Spleen (tissue), 13 donors: ENCODE measurements at places on chromosomes 16 and 17. TPM values are rescaled to one million over a fixed set of nuclear protein-coding genes. Genes with fewer than 3 reads are reported as not detected.

GRCh38 chr16:3471518-3472176 is 23.6 kb downstream of the C16orf90 start:
- no peak for DNase-seq

DNA sequence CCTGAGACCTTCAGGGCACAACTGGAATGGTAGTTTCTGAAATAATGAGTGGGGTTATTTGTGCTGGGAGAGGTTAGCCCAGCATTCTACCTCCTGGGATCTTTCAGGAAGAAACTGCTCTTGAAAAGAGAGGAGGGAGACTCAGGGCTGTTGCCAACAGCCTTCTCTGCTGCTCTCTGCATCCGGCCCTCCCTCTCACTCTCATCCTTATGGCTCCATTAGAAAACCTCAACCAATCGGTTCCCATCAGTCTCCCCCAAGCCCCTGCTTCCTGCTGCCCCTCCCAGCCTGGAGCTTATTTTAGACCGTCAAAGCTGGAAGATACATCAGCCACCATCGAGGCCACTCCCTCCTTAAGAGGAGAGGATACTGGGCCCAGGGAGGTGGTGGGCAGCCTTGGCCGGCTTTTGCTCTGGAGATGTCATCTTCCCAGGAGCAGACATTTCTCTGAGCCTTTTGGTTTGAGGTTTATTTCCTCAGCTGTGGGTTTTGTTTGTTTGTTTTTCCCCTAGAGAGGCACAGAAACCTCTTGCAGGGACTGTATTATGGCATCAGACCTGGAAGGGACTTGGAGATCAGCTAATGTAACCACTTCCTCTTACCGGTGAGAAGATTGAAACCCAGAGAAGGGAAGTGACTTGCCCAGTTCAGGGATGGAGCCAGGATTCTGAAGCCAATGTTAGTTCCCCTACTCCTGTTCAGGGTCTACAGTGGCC is 2.7 kb downstream of the MPRIP start:
- peak; percentile 70 for DNase-seq

DNA sequence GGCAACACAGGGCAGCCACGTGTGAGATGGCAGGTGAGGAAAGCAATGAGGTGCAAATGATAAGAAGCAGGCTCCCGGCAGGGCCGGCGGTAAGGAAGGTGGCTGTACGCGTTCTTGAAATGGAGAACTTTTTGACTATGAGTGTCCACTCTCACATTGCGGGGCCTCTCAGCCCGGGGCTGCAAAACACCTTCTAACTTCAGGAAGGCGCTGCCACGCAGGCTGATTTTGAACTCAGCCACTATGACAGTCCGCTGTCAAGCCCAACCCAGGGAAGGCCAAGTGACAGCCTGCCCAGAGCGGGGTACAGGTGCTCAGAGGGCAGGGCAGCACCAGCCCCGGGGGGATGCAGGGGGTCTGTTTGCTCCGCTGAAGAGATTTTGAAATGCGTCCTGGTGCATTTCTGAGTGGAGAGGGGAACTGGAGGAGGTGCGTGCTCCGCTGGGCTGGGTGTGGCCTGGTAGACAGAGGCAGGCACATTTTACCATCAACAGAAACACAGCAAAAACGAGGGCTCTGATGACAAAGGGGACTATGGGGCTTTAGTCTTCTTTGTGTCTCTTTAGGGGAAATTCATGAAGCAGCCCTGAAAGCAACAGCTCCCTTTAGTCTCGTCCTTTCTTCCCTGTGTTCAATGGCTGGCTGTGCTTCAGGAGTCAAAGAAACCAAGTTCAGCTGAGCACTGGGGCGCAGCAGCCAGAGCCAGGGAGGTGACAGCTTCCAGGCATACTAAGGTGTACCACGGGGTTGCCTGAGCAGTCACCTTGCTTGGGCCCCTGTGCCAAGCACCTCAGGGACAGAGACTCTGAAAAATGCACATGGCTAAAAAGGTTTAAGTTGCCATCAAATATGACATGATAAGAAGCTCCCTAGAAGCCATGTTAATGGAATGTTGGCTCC is 14.6 kb upstream of the SREBF1 start:
- DNase-seq, result no peak

DNA sequence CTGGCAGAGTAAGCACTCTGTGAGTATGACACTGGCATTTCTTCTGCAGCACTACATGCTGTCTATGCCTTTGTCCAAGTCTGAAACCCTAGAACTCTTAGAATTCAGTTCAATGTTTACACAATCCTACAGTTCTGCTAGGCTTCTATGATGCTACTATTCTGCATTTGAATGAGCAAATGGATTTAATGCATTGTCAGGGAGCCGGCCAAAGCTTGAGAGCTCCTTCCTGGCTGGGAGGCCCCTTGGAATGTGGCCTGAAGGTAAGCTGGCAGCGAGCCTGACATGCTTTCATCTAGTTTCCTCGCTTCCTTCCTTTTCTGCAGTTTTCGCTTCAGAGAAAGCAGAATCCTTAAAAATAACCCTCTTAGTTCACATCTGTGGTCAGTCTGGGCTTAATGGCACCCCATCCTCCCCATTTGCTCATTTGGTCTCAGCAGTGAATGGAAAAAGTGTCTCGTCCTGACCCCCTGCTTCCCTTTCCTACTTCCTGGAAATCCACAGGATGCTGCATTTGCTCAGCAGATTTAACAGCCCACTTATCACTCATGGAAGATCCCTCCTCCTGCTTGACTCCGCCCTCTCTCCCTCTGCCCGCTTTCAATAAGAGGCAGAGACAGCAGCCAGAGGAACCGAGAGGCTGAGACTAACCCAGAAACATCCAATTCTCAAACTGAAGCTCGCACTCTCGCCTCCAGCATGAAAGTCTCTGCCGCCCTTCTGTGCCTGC is at the start of gene CCL2:
TSS of gene CCL2 (plus strand) at position 635 of the 730 bp plus-strand sequence. CDS start at position 700, 65 bp downstream.
- no peak for DNase-seq

Gene SCN4A
- 0.70 TPM for polyA plus RNA-seq

DNA sequence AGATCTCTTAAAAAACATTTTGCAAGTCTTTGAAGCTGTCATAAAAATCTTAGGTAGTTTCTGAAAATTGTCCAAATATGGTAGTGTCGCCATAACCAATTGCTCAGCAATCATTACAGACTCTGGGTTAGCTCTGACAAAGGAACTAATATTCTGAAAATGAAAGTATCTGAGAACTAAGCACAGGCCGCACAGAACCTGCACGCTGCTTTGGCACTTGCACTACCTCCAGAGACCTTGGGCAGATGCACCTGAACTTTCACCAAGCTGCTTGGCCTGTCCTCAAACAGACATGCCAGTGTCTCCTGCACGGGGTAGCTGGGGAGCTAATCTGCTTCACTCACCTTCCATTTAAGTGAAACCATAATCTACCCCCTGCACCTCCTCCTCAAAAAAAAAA is 317.0 kb downstream of the MAF start:
- no peak for DNase-seq

Gene SPATA22
- polyA plus RNA-seq, result 0.80 TPM

GRCh38 chr17:65756760-65757159 is 195.3 kb upstream of the AXIN2 start:
- no peak for DNase-seq

Gene SCNN1B
- 2.6 TPM for polyA plus RNA-seq

Gene RNF112
- 2.2 TPM for polyA plus RNA-seq

Gene PRSS27
- 1.5 TPM for polyA plus RNA-seq

Gene ST6GALNAC2
- 4.8 TPM for polyA plus RNA-seq

DNA sequence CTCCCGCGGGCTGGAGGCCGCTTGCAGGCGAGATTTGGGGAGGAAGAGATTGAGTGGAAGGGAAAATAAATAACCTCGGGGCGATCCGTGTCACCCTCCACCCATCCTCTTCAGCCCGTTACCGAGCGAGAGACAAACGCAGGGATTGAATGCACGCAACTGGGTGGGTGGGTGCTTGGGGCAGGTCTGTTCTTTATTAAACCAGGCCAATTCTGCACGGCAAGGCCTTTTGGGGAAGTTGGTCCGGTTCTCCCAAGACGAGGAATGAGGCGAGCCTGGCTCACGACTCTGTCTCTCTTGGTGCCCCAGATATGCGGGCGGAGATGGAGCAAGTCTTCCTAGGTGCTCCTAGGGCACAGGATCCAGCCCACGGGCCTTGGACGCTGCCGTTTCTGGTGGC is 396 bp upstream of the HOXB7 start:
- no peak for DNase-seq

DNA sequence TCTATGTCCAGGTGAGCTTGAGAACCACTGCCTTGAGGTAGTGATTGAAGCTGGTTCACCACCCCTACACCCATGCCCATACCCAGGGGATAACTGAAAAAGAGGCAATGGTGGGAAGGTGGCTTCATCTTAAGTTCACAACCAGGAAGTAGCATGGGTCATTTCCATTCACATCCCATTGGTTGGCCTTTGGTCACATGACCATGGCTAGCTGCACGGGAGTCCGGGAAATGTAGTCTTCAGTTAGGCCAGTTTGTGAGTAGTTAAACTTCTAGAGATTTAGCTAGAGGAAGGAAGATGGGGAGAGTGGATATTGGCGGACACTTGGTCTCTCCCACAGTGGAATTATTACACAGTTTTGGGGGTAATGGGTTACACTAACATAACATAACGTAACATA is 92.9 kb downstream of the RGS9 start:
- DNase-seq, result no peak

Gene PLEKHG4
- 12.7 TPM for polyA plus RNA-seq

Gene ZNF423
- polyA plus RNA-seq, result 0.67 TPM

DNA sequence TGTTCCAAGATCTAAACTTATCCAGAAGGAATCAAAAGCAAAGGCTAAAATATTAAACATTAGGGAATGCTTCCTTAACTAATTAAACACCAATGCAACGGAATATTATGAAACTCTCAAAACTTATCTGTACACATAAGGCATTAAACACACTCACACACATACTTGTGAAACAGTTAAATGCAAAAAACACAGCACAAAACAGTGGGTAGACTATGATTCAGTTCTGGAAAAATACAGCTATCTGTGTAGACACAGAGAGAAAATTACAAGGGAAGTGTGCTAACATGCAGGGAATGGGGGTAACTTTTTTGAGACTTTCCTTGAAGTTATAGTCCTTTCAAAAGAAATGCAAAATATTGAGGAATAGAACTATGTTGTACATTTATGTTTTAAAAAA is 36.7 kb upstream of the CCL1 start:
- no peak for DNase-seq

Gene MT2A
- 112 TPM for polyA plus RNA-seq

DNA sequence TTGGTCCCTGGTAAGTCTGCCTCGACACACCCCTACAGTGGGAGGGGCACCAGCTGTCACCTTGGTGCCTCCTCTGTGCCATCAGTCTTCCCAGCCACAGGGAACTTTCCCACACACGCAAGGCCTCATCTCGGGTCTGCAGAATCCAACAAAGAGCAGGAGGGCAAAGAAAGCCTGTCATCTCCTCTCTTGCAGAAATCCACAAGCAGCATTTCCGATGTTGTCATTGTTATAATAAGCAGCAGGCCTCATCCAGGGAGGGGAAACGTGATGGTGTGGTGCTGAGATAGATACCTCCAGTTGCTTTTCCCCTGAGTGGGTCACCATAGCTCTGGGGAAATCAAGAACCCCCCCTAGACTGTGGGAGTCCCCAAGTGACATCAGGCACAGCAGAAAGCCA is 110.4 kb downstream of the CMIP start:
- DNase-seq, result no peak

Gene HBQ1
- 0.62 TPM for polyA plus RNA-seq

Gene CCL18
- 9.8 TPM for polyA plus RNA-seq

DNA sequence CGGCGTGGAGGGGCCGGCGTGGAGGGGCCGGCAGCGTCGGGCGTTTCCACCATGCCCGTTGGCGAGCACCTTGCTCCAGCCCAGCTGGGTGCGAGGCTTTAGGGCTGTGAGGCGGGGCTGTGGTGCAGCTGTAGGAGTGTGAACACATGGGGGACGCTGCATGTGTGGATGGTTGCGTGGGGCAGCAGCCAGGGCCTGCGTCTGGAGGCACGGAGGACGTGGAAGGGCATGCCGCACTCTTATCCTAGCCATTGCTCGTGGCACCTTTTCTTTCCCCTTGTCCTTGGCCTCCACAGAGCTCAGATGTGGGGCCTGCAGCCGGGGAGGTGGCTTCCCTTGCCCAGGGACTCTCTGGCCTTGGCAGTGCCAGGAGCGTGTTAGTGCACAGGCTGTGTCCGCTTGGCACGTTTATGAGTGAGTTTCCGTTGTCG is 47.8 kb downstream of the PDPK1 start:
- peak; percentile 81 for DNase-seq

Gene KRT16
- 0.19 TPM for polyA plus RNA-seq

- no peak for DNase-seq
These were observed 27.3 kb downstream of the GAS7 start for GRCh38 chr17:10171122-10171571.

Gene GSDMA
- polyA plus RNA-seq, result not detected
